ENCODE measurements at places on chromosomes 7 and 10.

- no peak for DNase-seq
Observed at GRCh38 chr7:100584683-100585510, 1.0 kb downstream of the LRCH4 start.

- no peak for DNase-seq
Observed at GRCh38 chr10:70905071-70906021, 17.0 kb upstream of the PCBD1 start.

DNA sequence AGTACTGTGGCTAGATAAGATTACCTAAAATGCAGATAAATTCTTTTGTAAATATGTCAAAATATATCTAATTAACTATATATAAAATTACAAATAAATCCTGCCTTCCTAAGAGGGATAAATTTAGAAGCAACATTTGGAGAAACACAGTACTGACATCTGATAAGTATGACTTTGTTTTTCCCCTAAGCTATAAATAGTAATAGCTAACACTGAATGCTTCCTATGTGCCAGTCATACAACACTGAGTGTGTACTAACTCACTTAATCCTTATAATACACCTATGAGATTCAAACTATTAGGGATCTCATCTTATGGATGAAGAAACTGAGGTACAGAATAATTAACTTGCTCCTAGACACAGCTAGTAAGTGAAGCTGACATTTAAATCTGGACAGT, 733.4 kb downstream of the MAGI2 start:
- DNase-seq = no peak

- no peak for DNase-seq
Observed at GRCh38 chr7:4552985-4553384, 129.1 kb upstream of the FOXK1 start.

Data from GOT3 (cell line).